ENCODE measurements at places on chromosomes 6 and 20.

DNA sequence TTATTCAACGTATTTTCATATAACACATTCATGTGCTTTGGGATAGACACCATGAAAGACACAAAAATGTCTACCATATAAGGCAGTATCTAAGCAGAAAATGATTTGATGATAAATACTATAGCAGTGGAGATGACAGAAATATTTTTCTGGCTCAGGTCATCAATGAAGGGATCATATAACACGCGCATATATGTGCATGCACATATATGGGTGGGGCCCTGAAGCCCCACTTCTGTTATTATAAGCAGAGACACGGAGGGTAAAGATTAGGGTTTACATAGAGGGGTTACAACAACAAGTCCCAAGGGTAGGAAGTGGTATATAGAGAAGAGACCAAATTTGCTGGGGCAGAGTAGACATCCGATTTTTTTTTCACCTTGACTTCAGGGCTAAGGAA, 16.0 kb downstream of the COL9A1 start:
- DNase-seq, result no peak

DNA sequence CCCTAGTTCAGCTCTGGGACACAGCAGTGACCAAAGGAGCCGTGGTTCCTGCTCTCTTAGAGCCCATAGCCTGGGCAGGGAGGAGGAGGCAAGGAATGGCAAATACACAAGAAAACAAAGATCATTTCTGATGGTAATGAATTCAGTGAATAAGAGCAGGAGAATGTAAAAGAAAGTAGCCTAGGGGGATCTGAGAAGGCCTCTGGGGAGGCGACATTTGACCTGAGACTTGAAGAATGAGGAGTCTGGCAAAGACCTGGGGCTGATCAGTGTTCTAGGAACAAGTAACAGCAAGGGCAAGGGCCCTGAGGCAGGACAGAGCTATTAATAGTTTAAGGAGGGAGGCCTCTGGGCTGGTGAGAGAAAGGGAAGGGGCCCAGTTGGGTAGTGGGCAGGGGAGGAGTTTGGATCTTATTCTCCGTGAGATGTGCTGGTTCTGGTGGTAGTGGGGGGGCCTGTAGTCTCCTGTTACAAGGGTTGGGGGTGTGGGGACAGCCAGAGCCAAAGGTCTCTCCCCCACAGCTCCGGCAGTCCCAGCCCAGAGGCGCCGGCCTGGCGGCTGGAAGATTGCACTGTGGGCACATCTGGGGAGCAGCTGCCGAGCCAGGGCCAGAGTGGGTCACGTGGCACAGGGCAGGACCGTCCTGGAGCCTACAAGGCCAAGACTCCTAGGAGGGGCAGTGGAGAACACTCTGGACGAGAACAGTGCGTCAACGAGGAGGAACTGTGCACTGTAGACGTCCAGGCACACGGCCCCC, 9.3 kb upstream of the ID1 start:
- DNase-seq, result no peak

DNA sequence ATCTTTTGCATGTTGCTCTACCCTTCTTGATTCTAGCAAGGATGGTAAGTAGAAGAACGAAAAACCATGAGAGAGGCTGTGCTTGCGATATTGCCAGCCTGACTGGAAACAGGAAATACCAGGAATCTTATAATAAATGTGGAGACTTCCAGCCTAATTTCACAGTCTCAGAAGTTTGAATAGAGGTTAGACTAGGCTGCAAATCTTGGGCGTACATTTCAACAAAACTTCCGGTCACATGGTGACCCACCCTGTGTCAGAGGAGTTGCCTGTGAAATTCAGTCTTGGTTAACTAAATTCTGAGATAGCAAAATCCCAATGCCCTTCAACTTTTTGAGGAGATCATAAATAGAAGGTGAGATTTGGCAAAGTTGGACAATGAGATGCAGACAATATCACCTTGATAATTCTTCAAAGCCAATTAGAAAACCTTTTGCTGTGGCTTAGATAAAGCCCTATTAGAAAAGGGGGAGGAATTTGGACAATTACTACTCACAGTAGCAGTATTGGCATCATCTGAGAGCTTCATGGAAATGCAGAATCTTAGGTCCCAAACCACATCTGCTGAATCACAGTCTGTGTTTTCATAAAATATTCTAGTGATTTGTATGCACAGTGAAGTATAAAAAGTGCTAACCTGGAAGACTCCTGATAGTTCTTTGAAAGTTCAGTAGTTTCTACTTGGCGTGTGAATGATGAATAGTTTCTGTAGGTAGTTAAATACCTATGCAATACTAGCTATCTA, 262.0 kb upstream of the JAG1 start:
- no peak for DNase-seq

DNA sequence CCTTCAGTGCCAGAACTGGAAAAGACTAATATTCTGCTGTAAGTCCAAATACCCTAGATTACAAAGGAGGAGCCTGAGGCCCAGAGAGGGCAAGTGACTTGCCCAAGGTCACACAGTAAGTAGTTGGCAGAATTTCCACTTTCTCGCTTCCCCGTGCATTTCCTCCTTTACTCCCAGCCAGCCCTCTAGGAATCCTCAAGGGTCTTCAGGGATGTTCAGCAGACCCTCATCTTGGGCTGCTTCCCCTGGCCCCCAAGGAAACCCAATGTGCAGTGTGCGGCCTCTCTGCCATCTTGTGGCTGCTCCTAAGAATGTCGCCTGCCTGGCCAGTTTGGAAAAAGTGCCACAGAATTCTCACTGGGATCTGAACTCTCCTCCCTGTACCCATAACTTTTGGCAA, 217.7 kb upstream of the LRFN2 start:
- no peak for DNase-seq

Data from activated naive CD4-positive, alpha-beta T cell treated with anti-CD3 and anti-CD28 coated beads, Interleukin-2, amount 50 U/mL, for 72 hours (primary cell).